WTC11 (cell line): ENCODE measurements at places on chromosomes 4 and X. TPM values are rescaled to one million over a fixed set of nuclear protein-coding genes. Genes with fewer than 3 reads are reported as not detected.

ASB12 gene
- 0.60 to 1.4 TPM (median 0.80 TPM) in 3 replicates for total RNA-seq

SPP1 gene
- total RNA-seq: 24.5 to 56.6 TPM (median 31.8 TPM) in 3 replicates

PHKA1 gene
- 8.5 to 9.9 TPM (median 8.8 TPM) in 3 replicates for total RNA-seq

LRAT gene
- 33.0 to 37.7 TPM (median 34.5 TPM) in 3 replicates for total RNA-seq

CENPVL2 gene
- 3.1 to 3.7 TPM (median 3.5 TPM) in 3 replicates for total RNA-seq

CACNA1F gene
- 1.6 to 2.7 TPM (median 1.8 TPM) in 3 replicates for total RNA-seq

PHOX2B gene
- not detected in 3 replicates for total RNA-seq

CMC4 gene
- 3.0 to 6.4 TPM (median 5.9 TPM) in 3 replicates for total RNA-seq

ATP6AP2 gene
- 78.3 to 90.8 TPM (median 78.7 TPM) in 3 replicates for total RNA-seq

KIT gene
- total RNA-seq: 20.3 to 23.3 TPM (median 20.3 TPM) in 3 replicates

PROM1 gene
- 56.5 to 65.1 TPM (median 56.8 TPM) in 3 replicates for total RNA-seq

MAGED4 gene
- total RNA-seq: 56.5 to 76.9 TPM (median 66.7 TPM) in 3 replicates

REELD1 gene
- not detected in 3 replicates for total RNA-seq

LUZP4 gene
- total RNA-seq: not detected in 3 replicates

MAGEH1 gene
- total RNA-seq: 12.0 to 13.9 TPM (median 12.2 TPM) in 3 replicates

FAM120C gene
- total RNA-seq: 10.6 to 12.4 TPM (median 12.3 TPM) in 3 replicates

EDA2R gene
- total RNA-seq: 9.1 to 11.9 TPM (median 9.3 TPM) in 3 replicates

ASB9 gene
- 0.11 TPM in 2 of 3 replicates, not detected in the other for total RNA-seq

MGAT4D gene
- total RNA-seq: not detected in 3 replicates

POU4F2 gene
- not detected in 3 replicates for total RNA-seq

APELA gene
- 25.1 to 28.8 TPM (median 25.7 TPM) in 3 replicates for total RNA-seq

PPEF2 gene
- total RNA-seq: 0.16 TPM in 1 of 3 replicates, not detected in the others

FRG2 gene
- not detected in 3 replicates for total RNA-seq

LPAR4 gene
- 7.1 to 7.8 TPM (median 7.3 TPM) in 3 replicates for total RNA-seq

SLC2A9 gene
- total RNA-seq: 0.64 TPM in 1 of 3 replicates, not detected in the others

TSPAN5 gene
- 19.1 to 22.7 TPM (median 20.8 TPM) in 3 replicates for total RNA-seq
